ENCODE measurements at places on chromosomes 11 and 22.

DNA sequence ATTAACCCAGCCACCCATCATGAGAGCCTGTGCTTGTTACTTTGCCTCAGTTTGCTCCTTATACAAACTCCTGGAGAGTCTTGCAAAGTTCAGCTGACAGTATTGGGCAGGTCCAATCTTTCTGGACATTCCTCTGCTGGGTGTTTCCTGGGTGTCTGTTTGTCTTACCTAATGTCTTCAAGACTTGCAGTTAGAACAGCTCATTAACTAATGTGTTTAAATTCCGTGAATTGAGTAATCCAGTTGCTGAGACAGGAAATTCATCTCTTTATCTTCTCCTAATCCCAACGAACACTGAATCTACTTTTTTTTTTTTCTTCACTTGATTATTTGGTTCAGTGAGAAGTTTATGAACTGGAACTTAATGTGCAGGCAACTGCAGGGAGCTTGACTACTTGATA lies 20.6 kb downstream of the BCO2 start:
- DNase-seq: no peak

DNA sequence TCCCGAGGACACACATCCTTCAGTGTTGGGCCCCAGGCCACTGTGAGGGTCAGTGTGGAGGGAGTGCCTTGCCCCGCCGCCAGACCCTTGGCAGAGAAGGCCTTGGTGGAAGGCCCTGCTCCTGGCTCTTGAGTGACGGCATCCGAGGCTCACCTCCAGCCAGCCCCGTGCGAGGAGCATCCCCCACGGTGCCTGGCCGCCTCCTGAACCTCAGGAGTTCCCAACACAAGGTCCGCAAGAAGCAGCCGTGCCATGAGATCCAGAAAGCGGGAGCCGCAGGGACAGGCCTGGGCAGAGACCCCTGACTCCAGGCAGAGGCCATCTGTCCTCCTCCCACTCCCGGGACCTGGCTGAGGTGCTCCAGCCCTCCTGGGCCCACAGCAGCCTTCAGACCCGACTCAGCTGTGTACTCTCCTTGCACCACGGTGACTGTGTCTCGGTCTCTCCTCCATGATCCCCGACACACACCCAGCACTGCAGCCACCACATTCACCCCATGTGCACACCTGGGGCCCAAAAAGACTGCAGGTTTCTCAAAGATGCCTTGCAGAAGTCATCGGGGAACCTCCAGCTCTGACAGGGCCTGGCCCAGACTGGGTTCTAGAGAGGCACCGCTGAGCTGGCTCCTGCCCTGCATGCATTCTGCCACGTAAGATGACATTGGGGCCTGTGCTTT lies 870.2 kb downstream of the BRD1 start:
- DNase-seq: peak; percentile 7

DNA sequence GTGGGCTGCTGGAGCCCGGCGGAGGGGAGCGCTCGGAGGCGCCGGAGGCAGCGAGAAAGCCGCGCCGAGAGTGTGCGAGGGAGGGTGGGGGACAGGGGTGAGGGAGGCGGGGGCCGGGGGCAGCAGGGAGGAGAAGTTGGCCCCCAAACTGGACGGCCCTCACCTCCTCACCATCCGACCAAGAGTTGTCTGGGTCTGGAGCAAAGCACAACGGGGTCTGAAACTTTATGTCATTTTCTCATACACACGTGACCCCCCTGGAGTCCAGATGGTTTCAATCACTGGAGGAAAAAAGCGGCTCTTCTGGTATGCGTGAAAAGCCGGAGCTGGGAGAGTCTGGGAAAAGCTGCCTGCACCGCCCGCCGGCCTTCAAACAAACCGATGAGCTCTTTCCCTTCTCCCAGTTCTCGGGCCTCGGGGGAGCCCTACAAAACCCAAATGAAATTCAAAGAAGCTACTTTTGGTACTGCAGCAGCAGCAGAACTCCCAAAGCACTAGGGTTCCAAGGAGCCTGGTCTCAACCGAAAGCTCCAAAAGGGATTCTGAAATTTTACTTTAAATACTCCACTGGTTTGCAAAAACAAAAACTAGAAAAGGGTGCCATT lies 39.7 kb upstream of the AKIP1 start:
- no peak for DNase-seq

DNA sequence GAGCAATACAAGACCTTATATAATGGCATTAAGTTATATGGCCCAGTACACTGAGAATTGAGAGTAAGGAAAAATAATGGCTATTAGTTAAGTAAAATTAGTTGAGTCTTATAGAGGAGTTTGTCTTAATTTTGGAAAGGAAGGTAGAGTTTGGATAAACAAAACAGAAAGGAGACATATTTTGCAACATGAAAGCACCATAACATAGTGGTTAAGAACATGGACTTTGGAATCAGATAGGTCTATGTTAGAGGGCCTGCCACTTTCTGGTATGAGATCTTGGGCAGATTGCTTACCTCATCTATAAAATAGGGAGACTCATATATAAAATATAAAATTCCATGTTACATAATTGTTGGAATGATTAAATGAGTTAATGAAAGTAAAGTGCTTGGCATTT lies 68.9 kb downstream of the CSTPP1 start:
- no peak for DNase-seq
